Hematopoietic multipotent progenitor cell treated with erythropoietin and hydrocortisone succinate and interleukin-3 and kit ligand, for 4 days (in vitro differentiated cells): ENCODE measurements at places on chromosomes 6 and 20.

DNA sequence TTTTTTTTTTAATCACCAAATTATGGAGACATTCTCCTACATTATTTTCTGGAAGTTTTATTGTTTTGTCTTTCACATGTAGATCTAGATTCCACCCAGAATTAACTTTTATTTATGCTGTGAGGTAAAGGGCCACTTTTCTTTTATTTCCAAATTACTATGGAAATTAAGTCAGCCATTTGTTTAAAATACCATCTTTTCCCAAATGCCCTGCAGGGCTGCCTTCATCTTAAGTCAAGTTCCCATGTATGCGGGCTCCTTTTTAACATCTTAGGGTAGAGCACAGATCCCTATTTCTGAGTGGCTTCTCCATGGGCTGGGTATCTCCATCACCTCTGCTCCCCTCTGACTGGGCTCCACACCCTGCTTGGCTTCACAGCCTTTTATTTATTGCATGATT lies 348.4 kb downstream of the SOX4 start:
- DNase-seq = no peak

DNA sequence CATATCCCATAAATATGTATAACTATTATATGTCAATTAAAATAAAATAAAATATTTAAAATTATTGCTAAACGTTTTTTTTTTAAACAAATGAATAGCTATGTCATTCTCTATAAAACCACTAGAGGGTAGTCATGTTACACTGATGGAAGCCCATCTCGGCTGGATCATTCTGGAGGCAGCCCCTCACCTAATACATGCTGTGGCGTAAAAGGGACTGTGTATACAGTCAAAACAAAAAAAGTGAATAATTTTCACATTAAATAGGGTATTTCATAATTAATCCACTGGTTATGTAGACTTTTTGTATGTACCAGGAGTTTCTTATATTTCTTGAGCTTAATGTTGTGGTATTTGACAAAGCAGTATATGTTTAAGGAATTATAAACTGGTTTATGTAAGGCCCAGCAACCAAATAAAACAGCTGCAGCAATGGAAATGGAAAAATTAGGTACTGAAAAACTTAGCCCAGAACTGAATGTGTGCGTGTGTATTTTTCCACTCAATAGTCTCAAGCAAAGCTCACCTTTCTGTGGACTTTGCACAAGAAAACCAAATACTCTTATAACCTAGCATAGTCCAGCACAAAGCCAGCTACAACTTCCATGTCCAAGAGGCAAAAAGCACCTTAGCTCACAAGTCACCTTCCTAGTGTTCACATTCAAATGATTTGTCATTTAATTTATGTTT lies 81.7 kb downstream of the COL9A1 start:
- DNase-seq = peak; percentile 62

DNA sequence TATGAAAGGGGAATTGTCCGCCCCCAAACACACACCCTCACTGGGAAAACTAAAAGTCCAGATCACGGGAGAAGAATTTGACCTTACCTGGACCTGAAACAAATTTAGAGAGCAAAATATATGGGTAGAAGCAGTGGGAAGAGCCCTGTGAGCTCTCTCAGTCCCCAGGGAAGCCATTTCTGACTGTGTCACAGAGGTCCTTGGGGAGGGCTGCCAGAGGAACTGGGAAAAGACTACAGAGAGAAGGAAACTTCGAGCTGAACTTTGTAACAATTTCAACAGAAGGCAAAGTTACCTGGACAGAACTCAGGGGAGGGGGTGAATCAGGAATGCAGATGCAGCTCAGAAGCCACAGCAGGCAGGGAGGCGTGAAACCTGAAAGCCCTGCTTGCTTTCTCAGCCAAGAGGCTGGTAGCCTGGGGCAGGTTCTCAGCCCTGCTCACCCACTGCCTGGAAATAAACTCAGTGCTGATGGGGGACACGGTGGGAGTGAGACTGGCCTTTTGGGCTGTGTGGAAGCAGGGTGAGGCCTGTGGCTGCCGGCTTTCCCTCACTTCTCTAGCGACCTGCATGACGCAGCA lies 163.8 kb downstream of the TMEM200A start:
- DNase-seq = no peak

- no peak for DNase-seq
These were observed 18.4 kb downstream of the C6orf89 start for GRCh38 chr6:36904114-36904513.

- peak; percentile 82 for DNase-seq
These were observed 92.4 kb downstream of the PRND start for GRCh38 chr20:4813863-4814695.

- DNase-seq = no peak
These were observed 236.7 kb downstream of the FARS2 start for GRCh38 chr6:5497896-5498578.

DNA sequence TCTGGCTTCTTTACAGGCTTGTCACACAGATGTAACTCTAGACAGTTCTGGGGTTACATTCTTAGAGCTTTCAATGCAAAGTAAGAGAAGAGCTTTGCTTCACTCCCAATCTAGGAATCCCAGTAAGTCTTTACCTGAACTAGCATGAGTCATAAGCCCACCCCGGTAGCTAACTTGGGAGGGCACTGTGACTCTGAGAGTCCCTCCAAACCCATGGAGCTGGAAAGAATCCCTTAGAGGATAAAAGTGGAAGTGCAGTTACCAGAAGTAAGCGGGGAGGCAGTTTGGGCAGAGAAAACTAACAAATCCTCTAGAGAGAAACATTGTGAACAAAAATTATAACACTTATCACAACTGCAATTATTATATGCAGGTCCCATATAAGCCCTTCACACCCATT lies 84.0 kb upstream of the SMLR1 start:
- no peak for DNase-seq

GRCh38 chr6:80872199-80872950 lies 765.9 kb downstream of the BCKDHB start:
- no peak for DNase-seq

GRCh38 chr6:105606831-105607463 lies 204.1 kb upstream of the PREP start:
- no peak for DNase-seq

DNA sequence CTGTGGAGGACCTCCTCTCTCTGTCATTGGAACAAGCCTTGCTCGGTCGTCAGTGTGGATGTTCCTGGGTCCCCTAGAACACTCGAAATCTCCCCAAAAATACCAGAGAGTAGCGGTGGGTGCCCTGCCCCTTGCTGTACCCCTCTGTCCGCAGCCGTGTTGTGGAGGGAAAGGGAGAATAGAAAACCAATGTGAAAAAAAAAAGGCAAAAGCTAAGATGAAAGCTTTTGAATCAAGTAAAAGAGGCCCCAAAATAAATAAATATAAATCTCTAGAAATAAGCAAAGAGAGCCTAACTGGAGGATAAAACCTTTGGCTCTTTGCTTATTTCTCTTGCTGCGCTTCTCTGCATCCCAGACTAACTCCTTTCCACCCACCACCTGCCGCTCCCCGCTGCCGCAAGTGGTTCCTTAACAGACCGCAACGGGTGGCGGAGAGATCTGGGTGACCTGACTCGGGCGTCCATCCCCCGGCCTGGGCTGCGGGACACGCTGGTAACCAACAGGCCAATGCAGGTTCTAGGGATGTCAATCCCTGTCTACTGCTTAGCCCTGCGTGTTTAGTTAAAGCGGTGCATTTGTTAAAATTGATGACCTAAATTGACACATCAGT lies 110.0 kb downstream of the GPX5 start:
- DNase-seq = no peak

GRCh38 chr6:34332251-34333198 lies 59.9 kb downstream of the NUDT3 start:
- DNase-seq = peak; percentile 46

DNA sequence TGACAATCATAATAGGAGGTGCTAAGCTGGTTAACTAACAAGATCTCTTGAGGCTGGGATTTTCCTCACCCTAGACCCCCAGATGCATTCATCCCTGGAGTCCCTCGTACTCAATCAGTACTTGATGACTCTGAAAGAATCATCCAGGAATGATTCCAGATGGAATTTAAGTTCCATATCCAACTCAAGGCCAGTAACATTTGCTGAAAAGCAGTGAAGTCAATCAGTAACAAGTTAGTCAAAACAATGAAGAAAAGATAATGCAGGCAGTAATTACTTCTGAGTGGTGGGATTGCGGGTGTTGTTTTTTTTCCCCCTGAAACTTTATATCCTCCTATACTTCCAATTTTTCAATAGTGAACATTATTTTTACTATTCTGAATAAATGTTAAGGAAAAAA lies 18.6 kb downstream of the GMDS start:
- no peak for DNase-seq

GRCh38 chr6:76435174-76435573 lies 362.7 kb upstream of the IMPG1 start:
- peak; percentile 3 for DNase-seq

DNA sequence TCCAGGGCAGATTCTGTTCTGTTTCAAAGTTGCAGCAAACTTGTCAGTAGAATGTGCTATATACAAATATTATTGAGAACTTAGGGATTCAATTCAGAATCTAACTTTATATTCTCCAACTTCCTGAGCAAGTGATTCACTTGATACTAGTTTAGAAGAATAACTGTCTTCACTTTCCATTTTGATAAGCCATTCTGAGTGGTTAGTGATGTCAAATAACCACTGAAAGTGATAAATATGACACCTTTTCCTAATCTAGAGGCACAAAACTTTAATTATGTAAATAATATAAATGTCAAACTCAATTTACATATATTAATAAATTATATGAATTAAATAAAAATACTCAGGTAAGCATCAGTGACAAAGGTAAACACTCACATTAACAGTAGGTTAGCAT lies 20.5 kb upstream of the SIM1 start:
- DNase-seq = no peak

DNA sequence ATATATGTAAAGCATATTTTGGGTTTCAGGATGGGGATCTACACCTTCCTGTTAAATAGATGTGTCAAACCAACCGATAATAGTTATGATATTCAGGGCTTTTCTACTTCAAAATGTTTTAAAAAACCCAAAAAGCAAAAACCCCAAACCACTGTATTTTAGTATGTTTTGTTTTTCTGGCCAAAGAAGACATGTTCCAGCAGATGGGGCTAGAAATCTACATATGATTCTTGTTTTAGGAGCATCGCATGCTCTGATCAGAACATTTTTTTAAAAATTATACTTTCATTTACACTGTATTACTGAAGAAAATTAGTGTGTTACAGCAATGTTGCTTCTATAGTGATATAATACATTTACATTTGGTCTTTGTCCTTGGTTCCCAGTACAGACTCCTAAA lies 11.0 kb downstream of the RMND1 start:
- peak; percentile 64 for DNase-seq

GRCh38 chr6:108958900-108959770 lies 110.9 kb downstream of the ARMC2 start:
- peak; percentile 49 for DNase-seq

DNA sequence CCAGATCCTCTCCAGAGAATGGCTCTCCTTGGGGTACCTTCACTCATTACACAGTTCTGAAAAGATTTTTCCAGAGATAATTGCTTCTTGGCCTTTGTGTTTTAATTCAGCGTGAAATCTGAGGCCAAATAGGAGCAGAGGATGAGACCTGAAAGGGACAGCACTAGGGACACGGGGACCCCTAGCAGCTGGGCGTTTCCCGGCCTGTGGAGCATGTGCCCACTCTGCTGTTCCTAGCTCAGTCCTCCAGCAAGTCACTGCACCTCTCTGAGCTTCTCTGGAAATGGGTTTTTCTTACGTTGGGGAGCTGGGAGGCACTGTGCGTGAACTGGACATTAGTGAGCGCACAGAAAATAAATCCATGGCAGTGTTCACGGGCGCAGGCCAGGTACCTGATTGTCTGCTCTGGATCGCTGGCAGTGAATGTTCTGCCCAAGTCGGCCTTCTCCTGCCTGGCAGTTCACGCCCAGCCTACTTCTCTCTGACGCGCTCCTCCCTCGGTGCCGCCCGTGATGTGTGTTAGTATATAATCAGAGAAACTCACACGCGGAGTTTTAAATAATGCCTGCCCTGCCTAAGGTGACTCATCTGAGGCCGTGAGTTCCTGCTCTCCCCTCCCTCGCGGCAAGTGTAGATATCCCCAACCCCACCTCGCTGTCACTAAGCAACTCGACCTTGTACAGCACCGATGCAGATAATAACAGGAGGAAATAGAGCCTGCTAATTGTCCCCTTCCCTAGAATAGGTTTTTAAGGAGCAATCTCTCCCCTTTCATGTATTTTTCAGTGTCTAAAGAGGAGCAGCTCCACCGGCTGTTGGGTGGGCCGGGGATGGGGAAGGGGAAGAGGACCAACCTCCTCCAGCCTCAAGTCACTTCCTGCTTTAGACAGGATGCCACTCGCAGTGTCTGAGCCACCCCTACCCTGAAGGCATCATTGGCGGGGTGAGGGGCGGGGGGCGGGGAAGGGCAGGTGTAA lies 2.7 kb upstream of the TUBB2A start:
- DNase-seq = peak; percentile 90

DNA sequence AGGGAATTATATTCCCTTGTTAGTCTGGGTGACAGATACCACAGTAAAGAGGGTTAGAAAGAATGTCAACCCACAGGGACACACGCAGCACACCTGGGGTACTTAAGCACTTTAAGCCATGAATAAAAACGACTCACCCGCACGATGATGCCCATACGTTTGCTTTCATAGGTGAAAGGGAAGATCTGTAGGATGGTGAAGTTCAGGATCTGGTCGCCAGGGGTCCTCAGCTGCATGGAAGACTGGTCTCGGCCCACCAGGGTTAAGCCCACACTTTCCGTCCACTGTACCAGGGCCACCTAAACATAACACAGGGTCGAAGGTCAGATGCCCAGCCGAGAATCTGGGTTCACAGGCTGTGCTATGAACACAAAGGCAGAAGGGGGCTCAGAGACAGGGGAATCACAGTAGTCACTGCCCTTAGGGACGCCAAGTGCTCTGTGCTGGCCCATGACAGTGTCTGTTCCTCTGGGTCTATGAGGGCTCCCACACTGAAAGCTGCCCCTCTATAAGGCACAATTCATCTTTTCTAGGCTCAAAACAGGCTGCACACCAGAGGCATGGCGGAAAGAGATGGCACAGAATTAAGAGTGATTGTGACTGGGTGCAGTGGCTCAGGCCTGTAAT lies 96.8 kb upstream of the NFATC2 start:
- peak; percentile 77 for DNase-seq

- peak; percentile 73 for DNase-seq
These were observed 93.4 kb downstream of the ANKS1A start for GRCh38 chr6:34982424-34982852.

DNA sequence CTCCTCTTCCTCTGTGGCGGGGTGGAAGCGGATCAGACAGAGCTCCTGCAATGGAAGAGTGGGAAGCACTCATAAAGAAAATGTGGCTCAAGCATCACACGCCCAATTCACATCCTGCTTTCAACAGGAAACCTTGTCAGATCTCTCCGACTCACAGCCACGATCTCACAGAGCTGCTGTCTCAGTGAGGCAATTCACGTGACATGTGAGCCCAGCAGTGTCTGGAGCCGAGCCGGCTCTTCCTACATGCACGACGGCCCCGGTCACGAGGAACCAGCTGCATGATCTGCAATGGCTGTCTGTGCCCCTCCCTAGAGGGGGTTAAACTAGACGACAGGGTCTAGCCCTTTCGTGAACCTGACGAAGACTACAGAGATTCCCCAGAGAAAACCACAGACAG lies 29.5 kb upstream of the TCFL5 start:
- no peak for DNase-seq
